ENCODE measurements at places on chromosomes 5 and 9.

DNA sequence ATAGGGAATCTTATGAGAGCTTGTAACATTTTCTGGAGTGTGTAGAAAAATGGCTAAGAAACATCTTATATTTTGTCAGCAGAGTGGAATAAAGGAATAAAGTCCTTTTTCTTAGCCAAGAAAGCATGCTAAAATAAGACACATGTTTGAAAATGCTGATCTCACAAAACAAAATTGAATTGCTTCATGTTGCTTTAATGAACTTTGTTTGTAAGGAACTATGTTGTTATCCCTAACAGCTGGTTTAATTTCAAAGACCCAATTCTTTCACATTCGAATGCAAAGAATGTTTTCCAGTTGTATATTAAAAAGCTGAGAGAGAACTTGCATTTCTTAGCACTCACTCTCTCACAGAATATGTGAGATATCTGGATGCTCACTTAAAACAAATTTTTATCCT is 107.6 kb downstream of the MUSK start:
- DNase-seq = no peak

GRCh38 chr5:108634010-108634616 is 113.6 kb upstream of the FER start:
- DNase-seq = no peak

- DNase-seq = no peak
Measured at GRCh38 chr9:88533951-88534455, 975 bp upstream of the NXNL2 start.

- DNase-seq = no peak
Measured at GRCh38 chr5:172868924-172869591, 35.0 kb downstream of the ERGIC1 start.

DNA sequence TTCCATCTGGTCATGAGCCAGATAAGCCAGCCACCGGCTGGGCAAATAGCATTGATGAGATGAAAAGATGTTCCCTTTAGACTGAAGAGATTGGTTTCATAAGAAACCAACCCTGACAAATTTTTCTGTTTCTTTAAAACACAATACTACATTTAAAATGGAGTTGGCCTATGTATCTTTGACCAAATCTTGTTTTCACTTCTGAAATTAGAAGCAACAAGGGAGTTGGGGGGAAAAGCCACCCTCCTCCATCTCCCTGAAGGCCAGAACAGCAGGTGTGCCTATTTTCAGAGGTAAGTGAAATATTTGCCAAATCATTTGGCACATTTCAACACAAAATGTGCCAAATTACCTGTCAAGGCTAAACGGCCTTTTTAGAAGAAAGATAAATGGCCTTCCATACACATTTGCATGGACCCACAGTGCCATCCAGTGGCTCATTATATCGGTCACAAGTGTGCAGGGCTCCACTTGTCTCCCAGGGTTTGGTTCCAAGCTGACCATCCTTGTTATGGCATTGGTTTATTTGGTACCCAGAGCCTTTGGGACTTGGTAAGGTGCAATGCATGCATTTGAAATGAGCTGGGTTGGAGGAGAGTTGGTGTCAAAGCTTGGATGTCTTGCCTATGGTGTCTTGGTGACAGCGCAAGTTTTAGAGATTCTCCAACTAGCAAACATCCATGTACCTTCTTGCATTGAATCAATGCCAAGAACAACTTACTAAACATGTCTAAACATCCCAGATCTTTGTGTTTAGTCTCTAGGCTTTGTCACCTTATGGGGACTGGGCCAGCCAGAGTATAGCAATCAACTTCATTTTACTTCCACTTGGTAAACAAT is 372.0 kb upstream of the KIF2A start:
- DNase-seq = peak; percentile 48

- no peak for DNase-seq
Measured at GRCh38 chr9:37678789-37679273, 28.1 kb downstream of the FRMPD1 start.

DNA sequence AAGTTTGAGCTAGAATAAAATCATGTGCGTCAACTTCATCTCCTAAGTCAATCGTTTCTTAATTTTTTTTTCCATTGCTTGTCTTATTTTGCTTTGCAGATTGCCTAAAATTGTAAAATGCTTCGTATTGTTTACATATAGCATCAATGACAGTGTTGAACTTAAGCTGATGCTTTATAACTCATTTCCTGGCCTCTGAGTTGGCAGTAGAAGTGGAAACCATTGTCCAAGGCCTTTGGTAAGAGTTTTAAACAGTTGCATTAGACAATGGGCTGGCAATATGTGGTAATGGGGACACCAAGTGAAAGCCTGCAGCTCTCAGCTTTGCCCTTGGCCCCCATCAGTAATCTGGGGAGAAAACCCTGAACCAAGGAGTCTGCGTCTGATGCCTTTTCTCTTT is 154.8 kb upstream of the GAS1 start:
- DNase-seq = no peak

DNA sequence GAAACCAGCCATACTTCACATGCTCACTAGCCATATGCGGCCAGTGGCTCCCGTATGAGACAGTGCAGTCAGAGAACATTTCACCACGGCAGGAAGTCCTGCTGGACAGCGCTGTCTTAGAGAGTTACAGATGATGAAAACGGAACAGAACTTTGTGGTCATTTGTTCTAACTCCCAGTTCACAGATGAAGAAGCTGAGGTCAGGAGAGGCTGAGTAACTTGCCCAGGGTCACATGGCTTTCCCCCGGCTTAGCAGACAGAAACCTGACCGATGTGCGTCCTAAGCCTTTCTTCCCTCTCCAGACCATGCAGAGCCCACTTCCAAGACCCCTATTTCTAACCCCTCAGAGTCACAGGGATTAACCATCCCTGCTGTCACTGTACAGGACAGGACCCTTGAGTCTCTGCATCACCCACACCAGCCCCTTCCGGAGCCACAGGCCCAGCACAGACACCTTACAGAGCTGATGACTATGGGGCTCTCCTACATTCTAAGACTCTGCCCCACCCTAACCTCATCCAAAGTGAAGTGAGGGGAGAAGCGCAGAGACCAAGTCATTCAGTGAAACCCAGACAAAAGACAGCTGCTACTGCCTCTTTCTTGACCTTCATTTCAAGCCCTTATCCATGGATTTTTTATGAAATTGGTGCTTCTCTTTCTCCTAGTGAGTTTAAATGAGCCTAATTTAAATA is 86.9 kb downstream of the PTPN3 start:
- DNase-seq = no peak

Data from progenitor cell of endocrine pancreas (in vitro differentiated cells).